ENCODE measurements at places on chromosomes 2 and 18.

DNA sequence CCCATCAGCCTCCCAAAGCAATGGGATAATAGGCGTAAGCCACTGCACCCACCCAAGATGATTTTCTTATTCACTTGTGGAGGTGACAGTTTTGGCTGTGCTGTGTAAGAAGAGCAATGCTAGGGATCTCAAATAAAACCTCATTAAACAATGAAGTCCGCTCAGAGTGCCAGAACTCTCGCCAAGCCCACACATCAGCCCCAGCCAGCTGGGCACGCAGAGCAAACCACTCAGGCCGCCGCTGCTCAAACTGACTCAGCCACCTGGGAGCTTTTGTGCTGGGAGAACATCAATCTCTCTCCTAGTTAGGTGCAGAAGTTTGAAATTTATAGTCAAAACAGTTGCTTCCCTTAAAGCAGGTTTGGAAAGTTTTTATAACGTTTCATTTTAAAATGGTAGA is 47.6 kb downstream of the RNF152 start:
- DNase-seq = no peak

GRCh38 chr2:200369886-200370285 is 63.4 kb downstream of the SPATS2L start:
- DNase-seq = no peak

- DNase-seq = no peak
Measured at GRCh38 chr2:222479859-222480258, 55.5 kb downstream of the SGPP2 start.

- no peak for DNase-seq
Measured at GRCh38 chr2:225017713-225018112, 24.6 kb downstream of the DOCK10 start.

DNA sequence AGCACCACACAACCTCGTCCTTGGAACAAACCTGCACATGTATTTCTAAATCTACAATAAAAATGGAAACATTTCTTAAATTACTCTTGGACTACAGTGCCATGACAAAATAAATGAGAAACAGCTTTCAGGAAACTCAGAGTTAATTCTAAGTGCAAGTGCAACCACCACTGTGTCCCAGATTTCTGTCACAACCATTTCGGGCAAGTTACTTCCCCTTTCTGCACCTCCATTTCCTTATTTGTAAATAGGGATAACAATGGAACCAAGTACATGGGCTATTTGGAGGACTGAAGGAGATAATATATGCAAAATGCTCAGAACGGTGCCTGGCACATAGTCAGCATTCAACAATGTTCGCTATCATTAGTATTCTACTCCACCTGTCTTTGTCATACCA is 93.2 kb downstream of the CACNB4 start:
- no peak for DNase-seq

GRCh38 chr2:178213991-178214390 is 19.7 kb downstream of the OSBPL6 start:
- peak; percentile 33 for DNase-seq

DNA sequence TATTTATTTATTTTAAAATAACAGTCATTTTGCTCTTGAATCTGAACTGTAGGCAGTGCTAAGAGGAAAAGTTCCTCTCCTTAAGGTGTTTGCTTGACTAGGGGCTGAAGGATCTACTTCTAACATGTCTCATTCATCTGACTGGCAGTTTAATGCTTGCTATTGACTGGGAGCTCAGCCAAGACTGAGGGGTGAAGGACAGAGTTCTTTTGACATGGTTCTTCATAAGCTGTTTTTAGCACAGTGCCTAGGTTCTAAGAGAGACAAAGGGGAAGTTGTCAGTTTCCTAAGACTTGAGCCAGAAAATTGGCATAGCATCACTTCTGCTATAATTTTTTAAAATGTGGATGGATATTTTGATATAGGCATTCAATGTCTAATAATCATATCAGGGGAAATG is 73.0 kb downstream of the COMMD1 start:
- DNase-seq = peak; percentile 55

GRCh38 chr2:96512341-96512740 is 7.2 kb upstream of the NEURL3 start:
- DNase-seq = no peak

DNA sequence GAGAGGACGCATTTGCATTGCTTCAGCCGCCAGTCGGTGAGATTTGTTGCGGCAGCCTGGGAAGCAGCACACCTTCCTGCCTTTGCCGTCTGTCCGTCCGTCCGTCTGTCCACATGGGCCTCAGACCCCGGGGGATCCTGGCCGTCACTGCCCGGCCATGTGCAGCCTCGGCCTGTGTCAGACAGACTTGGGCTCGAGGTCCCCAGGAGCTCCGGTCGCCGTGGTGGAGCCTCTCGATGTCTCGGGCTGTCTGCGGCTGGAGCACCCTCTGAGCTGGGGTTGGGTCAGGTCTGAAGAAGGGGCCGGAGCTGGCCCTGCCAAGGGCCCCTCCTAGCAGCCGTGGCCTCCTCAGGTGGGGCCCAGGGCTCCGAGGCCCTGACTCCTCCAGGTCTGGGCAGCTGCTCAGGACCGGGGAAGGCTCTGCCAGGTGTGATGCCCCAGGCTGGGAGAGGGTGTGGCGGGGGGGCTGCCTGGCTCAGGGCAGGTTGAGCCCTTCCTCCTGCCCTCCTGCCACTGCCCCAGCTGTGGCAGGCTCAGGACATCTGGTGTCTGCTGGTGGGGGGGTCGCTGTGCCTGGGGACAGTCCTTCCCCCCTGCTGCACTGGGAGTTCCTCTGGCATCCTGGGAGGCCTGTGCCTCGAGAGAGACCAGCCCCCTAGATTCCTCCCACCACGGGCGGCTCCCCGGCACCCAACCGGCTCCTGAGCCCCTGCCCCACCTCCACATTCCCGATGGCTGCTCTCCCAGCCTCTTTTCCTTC is 11.8 kb downstream of the NEU4 start:
- no peak for DNase-seq

DNA sequence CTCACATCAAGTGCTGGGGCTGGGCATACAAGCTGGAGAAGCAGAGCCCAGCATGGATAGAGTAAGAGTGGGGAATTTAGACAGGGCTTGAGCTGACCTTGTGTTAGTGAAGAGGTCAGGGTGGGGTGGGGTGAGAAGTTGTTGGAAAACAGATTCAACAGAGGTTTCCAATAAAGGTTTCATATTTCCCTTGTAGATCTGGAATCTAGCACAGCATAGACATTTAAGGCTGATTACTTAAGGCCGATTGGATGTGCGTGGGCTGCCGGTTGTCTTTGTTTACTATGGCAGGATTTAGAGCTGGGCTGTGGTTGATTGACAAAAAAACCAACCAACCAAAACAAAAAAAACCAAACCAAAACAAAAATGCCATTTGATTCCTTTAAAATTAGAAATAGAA is 114.9 kb upstream of the SEC11C start:
- no peak for DNase-seq

DNA sequence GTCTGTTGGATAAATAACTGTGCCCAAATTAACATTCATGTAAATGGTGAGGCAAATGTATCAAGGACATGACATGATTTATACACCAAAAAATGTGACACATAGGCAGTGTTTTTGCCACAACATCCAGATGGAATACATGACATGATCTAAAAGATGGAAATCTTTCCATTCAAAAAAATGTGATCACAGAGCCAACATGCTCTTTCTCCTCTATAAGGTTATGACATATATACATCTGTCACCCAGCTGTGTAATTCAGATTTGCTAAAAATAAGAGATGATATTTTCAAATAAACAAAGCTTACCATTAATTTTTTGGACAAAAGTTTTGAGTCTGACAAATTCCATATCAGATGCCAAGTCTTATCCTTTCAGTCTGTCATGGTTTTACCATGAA is 95.5 kb upstream of the COL3A1 start:
- no peak for DNase-seq

DNA sequence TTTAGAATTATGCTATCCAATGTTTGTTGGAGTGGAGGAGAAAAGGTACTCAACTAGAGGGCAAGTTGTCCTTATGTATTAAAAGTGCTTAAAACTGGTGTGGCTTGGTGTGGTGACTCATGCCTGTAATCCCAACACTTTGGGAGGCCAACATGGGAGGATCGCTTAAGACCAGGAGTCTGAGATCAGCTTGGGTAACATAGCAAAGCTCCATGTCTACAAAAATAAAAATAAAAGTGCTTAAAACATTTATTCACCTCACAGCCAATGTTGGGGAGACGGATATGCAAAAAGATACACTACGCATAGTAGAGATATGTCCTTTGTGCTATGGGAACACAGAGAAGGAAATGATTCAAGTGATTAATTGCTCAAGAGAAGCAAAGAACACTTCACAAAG is 19.3 kb upstream of the TNFAIP6 start:
- no peak for DNase-seq

DNA sequence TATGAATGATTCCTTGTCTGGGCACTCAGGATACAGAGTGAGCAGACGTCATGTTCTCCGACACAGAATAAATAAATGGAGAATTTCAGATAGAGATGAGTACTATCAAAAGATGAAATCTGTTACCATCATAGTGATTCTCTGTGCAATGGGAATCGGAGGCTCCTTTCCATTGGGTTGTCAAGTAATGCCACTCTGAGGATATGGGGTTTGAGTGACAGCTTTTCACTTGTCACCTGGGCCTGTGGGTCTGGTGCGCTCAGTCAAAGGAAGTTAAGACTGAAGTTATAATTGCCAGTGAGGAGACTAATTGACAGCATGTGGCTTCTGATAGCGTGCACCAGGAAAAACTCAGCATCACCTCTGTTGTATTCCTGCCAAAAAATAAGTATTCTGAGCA is 387.2 kb downstream of the SOX11 start:
- no peak for DNase-seq

Measured in NCI-H1417 (cell line).